Central memory CD4-positive, alpha-beta T cell (primary cell): ENCODE measurements at places on chromosomes 5 and 9.

- DNase-seq = no peak
These were observed 81.2 kb downstream of the ZCCHC7 start for GRCh38 chr9:37201581-37201980.

- DNase-seq = no peak
These were observed 78.1 kb downstream of the CEMIP2 start for GRCh38 chr9:71690063-71690688.

DNA sequence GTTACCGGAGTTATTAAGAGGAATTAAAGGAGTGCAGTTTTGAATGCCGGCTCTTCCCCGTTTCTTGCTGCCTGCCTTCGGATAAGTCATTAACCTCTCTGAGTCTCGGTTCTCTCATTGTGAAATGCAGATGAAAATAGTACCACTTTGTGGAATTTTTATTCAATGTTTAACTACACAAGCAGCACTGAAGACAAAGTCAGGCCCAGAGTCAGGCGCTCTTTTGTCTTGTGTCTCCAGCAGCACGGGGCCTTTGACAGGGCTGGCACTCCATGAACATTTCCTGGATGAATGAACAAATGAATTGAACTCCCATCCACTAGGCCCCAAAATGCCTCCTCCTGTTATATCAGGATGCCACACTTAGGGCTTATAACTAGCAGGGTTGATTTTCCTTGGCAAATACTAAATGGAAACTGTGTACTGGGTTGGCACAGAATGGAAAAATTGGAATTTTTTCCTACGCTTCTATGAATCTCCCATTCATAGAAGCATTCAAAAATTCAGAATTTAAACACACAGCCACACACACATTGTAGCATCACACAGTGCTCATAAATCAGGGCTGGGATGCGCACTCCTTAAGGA is 332.8 kb downstream of the MLLT3 start:
- DNase-seq = no peak

GRCh38 chr5:112583166-112583565 is 154.5 kb upstream of the APC start:
- no peak for DNase-seq

GRCh38 chr9:83800236-83801033 is 17.1 kb downstream of the GKAP1 start:
- no peak for DNase-seq

- DNase-seq = no peak
These were observed 54.6 kb upstream of the RXRA start for GRCh38 chr9:134271338-134272301.

- no peak for DNase-seq
These were observed 7.5 kb downstream of the RPS14 start for GRCh38 chr5:150441813-150442698.

DNA sequence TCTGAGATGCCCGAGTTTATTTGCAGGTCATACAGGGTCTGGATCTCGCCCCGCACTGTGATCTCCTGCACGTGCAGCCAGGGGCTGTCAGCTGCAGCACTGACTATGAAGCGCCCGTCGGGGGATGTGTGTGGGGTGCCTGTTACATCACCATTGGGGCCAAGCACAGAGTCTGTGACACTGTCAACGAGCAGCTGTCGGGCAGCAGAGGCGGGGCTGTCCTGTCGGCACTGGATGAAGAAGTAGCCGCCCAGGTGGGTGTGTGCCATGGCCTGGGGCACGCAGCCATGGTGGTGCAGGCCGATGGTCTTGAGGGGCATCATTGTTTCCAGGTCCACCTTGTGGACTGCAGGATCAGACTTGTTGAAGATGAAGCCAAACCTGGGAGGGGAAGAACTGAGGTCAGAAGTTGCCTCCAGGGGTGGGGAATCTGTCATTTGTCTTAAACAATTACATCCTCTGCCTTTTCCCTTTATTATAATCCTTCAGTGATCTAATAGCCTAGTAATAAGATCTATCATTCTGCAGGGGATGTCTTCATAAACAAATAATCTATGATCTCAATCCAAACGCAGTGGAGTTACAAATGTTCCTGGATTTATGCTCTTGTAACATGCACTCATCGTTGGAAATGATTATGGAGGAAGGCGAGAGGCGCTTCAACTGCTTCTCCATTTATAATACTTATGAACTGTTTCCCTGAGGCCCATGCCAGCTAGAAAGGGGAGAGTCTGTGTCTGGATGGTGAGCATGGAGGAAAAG is 147.8 kb downstream of the HSPA4 start:
- no peak for DNase-seq

GRCh38 chr5:87912419-87912818 is 356.2 kb downstream of the TMEM161B start:
- DNase-seq = no peak

DNA sequence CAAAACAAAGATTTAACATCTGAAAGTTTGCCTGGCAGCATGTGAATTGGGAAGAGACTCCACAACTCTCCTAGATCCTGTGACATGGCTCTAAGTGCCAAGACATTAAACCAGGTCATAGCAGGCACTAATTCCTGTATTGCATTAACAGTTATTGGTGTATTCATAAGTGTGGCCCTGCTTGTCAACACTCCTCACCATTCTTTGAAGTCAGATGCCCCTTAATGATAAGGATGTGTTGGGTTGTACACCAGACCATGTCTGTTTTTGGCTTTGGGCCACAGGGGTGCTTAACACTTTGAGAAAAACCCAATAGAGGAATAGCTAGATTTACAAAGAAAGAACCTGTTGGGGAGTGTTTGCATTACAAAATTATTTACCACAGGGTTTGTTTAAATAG is 43.4 kb upstream of the PDE8B start:
- DNase-seq = no peak

GRCh38 chr5:136909906-136910305 is 544.6 kb upstream of the TRPC7 start:
- DNase-seq = no peak

GRCh38 chr5:95938766-95939165 is 22.9 kb downstream of the ELL2 start:
- DNase-seq = no peak

GRCh38 chr5:72302171-72302570 is 17.9 kb downstream of the MRPS27 start:
- DNase-seq = no peak

DNA sequence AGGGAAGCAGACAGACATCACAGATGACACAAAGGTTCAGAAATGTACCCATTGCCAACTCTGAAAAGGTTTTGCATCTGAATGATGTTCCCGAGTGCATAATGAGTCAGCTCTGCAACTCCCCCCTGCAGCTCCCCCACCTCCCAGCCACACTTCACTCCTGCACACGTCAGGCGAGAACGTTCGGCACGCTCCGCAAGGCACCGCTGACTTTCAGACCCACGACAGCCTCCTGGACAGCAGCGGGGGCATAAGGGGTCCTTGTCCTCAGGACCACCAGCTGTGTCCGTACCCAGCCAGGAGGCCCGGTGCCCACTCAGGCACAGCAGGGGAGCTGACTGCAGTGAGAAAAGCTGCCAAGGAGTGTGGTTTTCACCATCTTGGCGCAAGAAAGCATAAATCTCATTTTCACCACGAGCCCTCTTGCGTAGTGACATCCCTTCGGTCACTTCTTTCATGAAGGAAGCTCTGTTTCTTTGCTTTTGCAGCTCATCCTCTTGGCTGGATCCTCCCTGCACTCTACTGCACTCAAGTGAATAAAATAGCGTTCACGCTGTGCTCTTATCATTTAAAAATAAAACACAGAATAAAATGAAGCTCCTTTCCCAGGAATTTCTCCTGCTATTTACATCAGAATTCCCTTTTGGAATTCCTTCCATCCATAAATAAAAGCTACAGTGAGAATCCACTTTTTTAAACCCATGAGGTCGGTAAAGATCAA is 9.9 kb downstream of the GFPT2 start:
- no peak for DNase-seq

DNA sequence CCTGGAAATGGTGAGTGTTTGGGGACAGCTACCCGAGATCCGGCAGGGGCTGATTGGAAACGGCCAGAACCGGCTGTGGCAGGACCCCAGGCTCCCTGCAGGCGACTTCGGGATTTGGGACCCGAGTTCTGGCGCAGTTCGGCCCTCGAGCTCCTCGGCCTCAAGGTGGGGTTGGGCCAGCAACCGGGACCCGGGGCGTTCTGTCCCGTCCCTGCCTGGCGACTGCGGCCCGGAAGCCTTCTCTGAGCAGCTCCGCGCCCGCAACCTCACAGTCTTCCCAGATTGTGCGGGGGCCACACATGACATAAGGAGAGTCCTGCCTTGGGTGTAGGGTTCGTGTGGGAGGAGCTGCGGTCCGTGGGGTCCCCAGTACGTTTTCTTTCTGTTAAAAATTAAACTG is 23.2 kb upstream of the NEURL1B start:
- DNase-seq = no peak

DNA sequence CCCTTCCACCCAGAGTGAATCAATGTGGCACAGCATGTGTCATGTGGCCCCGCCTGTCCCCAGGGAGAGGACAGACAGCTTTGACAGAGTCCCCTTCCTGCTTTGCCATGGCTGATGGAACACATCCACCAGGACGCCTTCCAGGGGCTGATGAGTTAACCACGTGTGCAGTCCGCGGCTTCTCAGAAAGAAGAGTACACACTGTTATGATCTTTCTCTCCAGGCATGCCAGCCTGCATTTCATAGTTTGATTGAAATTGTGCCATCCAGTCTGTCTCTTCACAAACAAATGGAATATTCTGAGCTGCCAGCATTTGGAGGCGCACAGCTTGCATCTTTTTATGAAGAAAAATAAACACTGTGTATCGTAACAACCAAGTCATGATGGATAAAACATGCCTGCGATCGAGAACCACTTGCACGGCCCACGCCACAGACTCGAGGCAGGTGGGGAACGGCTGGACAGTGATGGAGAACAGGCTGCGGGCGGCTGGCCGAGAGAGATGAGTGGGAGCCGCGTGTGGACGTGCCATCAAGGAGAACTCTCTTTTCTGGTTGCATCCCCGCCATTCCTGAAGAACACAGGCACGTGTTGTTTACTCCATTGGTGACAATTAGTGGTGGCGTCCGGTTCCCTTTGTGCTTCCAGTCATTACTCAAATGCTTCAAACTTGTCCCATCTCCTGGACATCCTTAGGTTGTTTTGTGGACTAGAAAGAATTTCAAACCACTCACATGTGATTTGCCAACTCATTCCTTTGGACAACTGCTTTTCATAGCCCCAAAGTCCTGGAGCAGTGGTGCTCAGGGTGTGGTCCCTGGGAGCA is 220.2 kb downstream of the AGTPBP1 start:
- DNase-seq = no peak

DNA sequence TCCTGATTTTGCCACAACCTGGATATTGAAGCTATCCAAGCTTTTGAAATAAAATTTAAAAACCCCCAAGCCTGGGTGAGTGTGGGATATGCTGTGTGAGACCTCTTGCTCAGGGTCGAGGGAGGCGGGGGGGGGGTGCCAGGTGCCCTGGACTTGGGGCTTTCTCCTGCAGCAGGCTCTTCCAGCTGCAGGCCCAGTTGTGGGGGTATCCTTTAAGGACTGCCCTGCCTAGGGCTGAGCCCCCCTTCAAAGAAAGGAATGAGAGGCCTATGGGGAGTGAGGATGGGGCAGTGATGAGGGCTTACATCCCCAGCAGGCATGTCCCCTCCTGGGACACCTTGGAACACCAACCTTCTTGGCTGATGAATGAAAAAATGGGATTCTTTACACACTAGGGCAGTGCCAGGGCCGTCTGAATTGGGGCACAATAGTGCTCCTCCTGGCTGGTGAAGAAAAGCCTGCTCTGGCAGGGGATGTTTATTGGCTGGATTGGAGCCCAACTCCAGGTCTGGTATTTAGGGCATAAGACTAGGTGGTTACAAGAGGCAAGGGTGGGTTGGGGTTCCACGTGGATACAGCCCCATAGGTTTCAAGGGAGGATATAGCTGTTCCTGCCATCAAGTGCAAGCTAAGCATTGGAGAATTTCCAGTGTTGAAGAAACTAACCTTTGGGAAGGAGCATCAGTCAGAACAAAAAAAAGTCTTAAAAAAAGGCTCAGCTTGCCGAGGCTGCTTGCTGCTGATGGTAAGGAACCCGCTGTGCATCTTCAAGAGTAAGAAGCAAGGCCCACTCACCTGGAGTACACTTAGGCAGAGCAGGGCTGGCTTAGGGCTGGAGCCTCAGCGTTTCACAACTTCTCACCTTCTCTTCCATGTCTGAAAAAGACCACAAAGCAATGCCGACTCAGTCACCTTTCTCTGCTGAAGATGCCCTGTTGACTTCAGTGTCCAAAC is 7.0 kb downstream of the HNRNPAB start:
- DNase-seq = no peak

DNA sequence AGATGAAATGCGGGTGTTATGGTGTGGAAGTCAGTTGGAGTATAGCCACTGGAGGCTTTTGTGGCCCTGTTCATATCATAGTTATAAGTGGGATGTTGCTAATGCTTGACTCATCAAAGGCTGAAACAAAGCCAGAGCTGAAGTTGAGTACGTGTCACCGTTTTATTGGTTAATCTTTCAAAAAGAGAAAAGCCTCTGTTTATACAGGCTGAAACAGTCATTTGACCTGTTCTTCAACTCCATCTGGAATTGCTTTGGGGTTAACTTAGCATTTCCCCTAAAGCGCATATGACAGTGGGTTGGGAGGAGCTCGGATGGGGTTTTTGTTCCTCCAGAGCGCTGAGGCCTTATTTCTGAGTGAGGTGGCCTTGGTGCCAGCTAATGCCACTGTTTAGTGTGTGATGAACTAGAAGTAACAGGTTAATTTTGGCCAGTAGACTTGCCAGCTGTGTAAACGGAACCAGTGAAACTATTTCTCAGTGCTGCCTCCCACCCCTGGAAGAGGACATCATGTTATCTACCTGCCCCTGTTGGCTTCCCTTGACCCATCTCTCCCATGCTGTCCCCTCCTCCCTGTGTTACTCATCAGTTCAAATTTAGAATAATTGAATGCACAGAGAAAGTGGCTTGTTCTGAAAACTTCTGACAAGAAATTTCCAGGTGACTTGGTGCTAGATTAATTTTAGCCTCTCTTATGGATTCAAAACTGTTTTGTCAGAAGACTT is 34.2 kb downstream of the MTAP start:
- DNase-seq = no peak

GRCh38 chr9:1048231-1048619 is 1.9 kb upstream of the DMRT2 start:
- no peak for DNase-seq

GRCh38 chr9:134383148-134383547 is 56.9 kb downstream of the RXRA start:
- DNase-seq = no peak

GRCh38 chr9:36031774-36032555 is 4.7 kb upstream of the RECK start:
- DNase-seq = no peak

GRCh38 chr9:4686112-4686511 is 6.7 kb downstream of the CDC37L1 start:
- no peak for DNase-seq

DNA sequence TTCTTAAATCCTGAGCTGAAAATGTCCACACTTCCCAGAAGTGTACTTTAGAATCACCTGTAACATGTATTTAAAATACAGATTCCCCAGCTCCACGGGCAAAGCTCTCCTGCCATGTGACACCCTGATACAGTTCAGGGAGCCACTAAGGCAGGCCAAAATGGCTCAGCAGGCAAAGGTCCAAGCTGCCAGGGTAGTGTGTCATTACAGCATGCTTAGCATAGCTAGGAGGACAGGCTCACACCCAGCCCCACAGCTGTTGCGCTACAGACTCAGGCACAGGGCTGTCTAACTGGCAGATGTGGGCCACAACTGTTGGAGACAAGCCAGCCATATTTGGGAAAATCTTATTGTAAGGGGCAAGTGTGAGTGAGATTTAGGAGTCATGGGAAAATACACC is 73.0 kb downstream of the C9orf85 start:
- DNase-seq = no peak

- DNase-seq = no peak
These were observed 29.0 kb downstream of the ACO1 start for GRCh38 chr9:32413424-32413823.

- no peak for DNase-seq
These were observed 457.3 kb upstream of the ARRDC3 start for GRCh38 chr5:91840412-91840811.

- no peak for DNase-seq
These were observed 563.9 kb upstream of the ADAMTS16 start for GRCh38 chr5:4576161-4576748.
